Esophagus squamous epithelium (tissue), 5 donors: ENCODE measurements at places on chromosomes 11 and 22. TPM values are rescaled to one million over a fixed set of nuclear protein-coding genes. Genes with fewer than 3 reads are reported as not detected.

Gene BBOX1
- 15.0 TPM for total RNA-seq

Gene TMEM123
- total RNA-seq = 53.2 TPM

Gene MIOX
- total RNA-seq = not detected

Gene MYRF
- total RNA-seq = 0.09 TPM

Gene OR6T1
- not detected for total RNA-seq

Gene ROBO4
- total RNA-seq = 5.9 TPM

Gene PLEKHA7
- total RNA-seq = 54.7 TPM

Gene ANO9
- total RNA-seq = 20.4 TPM

Gene APOBEC3H
- total RNA-seq = not detected
